Fibroblast of skin of left quadriceps (primary cell): ENCODE measurements at places on chromosomes 7 and 10.

DNA sequence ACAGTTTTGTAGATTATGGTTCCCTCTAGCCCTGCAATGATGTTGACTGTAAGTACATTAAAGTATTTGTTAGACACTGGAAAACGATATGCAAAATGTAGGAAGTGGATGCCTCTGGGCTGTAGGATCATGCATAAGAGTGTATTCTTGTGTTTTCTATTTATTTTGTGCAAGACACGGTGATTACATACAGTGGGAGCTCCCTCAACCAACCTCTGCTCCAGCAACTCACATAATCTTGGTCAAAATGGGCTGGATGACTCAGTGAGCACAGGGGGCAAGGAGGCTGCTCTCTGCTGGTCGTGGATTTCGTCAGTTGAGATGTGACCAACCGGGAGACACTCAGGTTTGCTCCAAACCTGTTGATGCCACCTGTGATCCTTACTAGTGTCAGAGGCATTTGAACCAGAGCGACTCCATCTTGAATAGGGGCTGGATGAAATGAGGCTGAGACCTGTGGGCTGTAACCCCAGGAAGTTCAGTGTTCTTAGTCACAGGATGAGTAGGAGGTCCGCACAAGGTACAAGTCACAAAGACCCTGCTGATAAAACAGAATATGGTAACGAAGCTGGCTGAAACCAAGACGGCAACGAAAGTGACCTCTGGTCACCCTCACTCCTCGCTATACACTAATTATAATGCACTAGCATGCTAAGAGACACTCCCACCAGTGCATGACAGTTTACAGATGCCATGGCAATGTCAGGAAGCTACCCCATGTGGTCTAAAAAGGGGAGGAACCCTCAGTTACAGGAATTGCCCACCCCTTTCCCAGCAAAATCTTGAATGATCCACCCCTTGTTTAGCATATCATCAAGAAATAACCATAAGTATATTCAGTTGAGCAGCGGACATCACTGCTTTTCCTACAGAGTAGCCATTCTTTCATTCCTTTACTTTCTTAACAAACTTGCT lies 56.4 kb upstream of the FAM20C start:
- DNase-seq: no peak

GRCh38 chr7:109967406-109967805 lies 1123.5 kb upstream of the LRRN3 start:
- no peak for DNase-seq

- no peak for DNase-seq
Measured at GRCh38 chr7:153943457-153943856, 108.7 kb upstream of the DPP6 start.

DNA sequence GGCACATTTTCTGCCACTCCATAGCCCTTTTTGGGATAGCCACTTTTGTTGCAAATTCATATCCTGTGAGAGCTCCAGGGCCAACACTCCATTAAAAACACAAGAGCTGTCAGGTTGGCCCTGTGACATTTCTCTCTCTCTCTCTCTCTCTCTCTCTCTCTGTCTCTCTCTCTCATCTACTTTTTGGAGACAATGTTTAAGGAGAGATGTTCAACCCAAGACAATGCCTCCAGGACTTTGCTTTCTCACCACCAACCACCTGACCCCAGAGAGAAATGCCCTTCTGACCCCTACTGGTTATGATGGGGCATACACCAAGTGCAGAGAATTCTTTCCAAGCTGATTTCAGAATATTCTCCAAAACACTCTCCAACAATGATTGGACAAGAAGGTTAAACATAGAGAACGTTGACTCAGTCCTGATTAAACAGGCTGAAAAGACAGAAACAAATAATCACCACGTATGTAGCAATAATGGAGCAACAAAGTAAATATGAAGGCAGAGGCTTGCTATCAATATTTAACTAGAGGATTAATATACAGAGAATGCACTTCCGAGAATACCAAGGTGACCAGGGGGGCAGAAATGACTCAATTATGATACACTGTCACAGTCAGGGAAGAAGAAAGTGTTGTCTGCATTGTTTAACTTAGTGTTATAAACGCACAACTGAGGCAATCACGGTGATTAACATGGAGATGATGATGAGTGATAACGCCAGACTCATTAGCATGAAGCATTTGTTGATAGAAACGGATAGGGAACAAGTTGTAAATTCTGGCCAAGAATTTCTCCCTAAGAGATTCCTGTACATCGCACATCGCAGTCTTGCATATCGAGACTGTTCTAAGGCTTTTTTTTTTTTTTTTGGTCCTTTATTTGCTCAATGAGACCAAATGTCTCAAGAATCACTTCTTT lies 178.5 kb downstream of the NRP1 start:
- DNase-seq: no peak

DNA sequence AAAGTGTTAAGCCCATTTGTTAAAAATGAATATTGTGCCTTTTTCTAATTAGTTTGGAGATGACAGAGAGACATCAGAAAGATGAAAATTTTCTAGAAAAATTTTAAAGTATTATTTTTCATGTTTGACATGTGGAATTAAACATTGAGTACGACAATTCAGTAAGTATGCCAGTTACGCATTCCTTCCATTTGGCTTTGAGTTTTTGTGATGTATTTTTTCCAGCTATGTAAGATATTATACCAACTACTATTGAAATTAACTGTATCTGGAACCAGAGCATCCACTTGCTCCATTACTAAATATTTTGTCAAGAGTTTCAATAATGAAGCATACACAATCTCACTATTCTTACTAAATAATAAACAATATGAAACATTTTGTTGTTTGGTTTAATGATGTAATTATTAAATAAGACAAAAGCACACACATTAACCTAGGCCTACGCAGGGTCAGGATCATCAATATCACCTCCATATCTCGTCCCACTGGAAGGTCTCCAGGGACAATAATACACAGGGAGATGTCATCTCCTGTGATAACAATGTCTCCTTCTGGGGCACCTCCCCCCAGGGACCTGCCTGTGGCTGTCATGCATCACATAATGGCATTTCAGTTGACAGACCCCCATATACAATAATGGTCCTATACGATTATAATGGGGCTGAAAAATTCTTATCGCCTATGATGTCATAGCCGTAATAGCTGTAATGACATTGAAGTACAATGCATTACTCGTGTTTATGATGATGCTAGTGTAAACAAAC lies 274.1 kb downstream of the REEP3 start:
- no peak for DNase-seq

DNA sequence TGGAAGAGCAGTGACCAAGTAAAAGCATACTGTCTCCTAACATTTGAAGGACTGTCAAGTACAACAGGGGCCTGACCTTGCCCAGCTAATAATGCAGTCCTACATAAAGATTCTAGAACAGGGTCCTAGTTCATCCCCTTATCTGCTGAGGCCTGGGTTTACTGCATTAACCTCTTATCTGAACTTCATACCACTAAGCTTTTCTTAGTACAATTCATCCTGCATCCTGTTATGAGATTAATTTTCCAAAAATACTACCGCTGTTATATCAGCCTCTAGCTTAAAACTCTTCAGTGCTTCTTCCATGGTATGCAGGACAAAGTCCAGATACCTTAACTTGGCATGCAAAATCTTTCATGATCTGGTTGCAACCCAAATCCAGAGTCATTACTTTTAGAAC lies 72.5 kb downstream of the CHRM2 start:
- no peak for DNase-seq

GRCh38 chr7:94042381-94042780 lies 38.2 kb upstream of the BET1 start:
- no peak for DNase-seq
